ENCODE measurements at places on chromosomes 1 and 21.

DNA sequence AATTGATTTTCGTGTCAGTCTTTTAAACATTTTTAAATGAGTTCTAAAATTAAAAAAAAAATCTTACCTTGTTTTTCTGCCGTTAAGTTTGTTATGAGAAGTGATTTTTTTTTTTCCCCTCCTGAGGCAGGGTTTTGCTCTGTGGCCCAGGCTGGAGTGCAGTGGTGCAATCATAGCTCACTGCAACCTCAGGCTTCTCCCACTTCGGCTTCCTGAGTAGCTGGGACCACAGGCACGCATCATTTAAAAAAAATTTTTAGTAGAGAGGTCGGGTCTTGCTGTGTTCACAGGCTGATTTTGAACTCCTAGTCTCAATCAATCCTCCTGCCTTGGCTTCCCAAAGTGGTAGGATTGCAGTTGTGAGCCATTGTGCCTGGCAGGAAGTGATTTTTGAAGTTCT lies 41.1 kb downstream of the MTR start:
- no peak for DNase-seq

DNA sequence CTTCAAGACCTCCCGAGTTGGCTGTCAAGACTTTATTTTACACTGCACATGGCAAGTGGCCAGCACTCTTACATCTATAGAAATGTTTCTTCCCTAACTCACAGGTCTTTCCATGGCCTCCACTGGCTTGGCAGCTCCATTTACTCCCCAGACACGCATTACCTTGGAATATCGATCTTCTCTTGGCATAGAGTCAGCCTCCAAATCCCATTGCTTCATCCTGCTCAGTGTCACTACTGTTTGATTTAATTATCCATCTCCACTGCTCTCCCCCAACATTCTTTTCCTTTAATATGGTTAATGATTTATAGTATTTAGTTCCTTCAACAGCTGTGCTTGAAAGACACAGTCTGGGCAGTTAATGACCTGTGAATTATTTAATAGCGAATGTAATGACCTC lies 241.2 kb upstream of the MAP1LC3C start:
- DNase-seq, result no peak

- no peak for DNase-seq
These were observed 13.3 kb downstream of the MFAP2 start for GRCh38 chr1:16967095-16967575.

DNA sequence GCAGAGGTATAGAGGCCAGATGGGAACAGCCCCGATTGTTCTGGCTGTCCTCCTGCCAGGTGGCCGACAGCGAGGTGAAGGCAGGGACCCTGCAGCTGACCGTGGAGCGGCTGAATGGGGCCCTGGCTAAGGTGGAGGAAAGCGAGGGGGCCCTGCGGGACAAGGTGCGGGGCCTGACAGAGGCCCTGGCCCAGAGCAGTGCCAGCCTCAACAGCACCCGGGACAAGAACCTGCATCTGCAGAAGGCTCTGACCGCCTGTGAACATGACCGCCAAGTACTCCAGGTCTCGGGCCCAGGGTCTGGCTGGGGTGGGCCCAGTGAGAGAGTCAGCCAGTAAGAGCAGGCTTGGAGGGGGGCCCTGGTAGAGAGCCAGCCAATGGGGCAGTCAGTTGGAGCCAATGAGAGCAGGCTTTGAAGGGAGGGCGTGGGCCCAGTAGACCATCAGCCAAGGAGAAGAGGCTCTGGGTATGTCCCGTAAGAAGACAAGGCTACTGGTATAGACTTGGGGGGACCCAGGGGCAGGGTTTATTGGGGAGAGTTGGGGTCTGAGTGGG lies 11.3 kb downstream of the MFAP2 start:
- DNase-seq, result no peak

DNA sequence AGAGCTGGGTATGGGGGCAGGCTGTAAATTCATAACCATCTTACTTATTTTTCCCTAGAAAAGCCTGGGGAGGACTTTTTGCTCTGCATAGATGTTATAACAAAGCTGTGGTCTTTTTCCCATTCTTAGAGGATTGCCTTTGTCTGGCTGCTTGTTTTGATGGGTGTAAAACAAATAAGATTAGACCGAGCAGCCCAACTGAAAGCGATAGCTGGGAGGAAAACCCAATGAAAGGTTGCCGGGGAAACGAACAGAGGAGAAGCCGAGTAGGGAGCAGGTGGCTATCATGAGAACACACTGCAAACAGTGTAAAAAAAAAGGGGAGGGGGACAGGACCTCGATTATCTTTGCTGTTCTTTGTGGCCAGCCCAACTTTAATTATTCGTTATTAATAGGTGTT lies 1.9 kb downstream of the ELAVL4 start:
- peak; percentile 52 for DNase-seq

GRCh38 chr1:153698923-153699714 lies 20.6 kb downstream of the NPR1 start:
- DNase-seq, result no peak

DNA sequence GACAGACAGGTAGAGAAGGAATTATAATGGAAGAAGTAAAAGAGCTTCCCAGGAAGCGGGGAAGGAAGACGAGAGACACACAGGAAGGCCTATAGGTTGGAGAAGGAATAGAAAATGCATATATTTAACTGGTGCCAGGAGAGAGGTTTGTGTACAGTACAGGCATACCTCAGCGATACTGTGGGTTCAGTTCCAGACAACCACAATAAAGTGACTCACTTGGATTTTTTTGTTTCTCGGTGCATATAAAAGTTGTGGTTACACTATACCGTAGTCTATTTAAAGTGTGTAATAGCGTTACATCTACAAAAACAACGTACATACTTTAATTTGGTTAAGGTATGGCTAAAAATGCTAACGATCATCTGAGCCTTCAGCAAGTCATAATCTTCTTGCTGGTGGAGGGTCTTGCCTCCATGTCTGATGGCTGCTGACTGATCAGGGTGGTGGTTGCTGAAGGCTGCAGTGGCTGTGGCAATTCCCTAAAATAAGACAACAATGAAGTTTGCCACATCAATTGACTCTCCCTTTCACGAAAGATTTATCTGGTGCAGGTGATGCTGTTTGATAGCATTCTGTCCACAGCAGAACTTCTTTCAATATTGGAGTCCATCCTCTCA lies 16.0 kb downstream of the YARS1 start:
- no peak for DNase-seq

GRCh38 chr1:49016030-49016977 lies 239.6 kb upstream of the BEND5 start:
- peak; percentile 1 for DNase-seq

DNA sequence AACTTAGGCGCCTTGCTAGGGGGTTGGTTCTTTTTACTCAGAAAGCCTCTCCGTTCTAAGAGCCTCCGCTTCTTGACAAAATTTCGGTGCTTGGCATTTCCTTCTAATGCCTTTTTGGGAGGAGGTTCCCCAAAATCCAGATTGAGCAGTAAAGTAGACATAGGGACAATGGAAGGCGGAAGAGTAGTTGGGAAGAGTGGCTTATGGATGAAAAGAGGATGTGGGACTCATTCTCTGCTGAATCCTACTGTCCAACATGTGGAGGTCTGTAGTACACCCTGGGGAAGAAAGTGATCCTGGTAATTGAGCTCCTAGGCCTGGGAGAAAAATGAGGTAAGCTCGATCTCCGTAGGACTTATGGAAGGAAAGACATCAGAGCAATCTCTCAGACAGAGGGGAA lies 777 bp upstream of the METTL25B start:
- no peak for DNase-seq

DNA sequence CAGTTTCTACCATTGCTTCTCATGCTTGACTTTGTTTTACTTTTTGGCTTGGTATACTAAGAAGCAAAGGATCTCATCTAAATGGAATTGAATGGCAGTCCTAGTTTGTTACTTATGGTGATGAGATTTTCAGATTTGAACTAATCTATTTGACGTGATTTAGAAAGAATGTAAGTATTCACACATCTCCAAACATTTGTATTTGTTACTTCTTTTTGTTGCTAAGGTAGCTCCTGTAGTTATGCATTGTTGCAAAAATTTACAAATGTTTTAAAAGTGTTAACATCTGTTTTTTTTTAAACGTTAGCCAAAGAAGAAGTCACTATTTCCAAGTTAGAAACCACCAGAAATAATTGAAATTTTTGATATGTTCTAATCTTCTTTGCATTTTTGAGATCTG lies 222.5 kb downstream of the RPS6KC1 start:
- no peak for DNase-seq

DNA sequence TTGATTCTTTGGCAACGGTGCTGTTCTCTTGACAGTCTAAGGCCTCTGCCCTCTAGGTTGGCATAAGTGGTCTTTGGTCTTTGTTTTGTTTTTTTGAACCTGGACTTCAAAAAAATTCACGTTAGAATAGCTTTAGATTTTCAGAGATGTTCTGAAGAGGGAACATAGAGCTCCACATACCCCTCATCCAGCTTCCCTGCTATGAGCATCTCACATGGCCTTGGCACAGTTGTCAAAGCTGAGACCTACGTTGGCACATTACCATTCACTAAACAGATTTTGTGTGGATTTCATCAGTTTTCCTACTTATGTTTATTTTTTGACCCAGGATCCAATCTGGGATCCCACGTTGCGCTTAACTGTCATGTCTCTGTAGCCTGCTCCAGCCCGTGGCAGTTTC lies 60.8 kb downstream of the ARHGEF10L start:
- DNase-seq, result no peak

DNA sequence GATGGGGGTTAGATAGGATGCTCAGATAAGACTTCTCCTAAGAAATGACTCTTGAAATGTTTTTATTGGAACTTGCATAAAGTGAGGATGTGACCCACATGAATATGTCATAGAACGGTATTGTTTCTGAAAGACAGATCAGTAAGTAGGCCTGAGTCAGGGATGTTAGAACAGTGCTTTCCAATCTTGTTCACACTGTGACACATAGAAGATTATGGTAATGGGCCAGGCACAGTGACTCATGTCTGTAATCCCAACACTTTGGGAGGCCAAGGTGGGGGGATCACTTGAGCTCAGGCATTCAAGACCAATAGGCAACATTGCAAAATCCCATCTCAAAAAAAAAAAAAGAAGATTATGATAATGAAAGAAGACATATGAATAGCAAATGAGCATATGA lies 32.9 kb downstream of the FMO4 start:
- no peak for DNase-seq

GRCh38 chr1:167524651-167525050 lies 6.3 kb upstream of the CD247 start:
- no peak for DNase-seq

GRCh38 chr1:201288765-201289164 lies 5.5 kb downstream of the PKP1 start:
- DNase-seq, result no peak

DNA sequence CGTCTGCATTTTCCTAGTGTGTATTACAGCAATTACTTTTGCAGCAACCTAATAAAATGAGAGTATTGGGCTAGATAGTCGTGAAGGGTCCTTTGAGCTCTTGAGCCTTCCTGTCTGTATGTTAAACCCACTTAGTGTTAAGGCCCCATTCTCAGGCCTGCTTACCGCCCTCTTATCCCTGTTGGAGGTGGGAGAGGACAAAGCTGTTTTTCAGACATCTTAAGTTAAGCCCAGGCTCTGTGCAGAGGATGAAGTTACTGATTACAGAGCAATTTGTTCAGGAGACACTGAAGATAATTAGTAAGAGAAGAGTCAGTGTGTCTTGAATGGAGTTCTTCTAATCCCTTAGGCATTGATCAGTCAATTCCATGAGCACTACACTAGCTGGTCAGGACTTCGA lies 114.6 kb downstream of the UCK2 start:
- peak; percentile 25 for DNase-seq

GRCh38 chr1:24930260-24931145 lies at the start of gene RUNX3:
Gene RUNX3 (minus strand): TSS chr1:24930276. CDS start chr1:24929868, 408 bp downstream.
- no peak for DNase-seq

- DNase-seq, result no peak
These were observed 73.9 kb downstream of the SLC66A1 start for GRCh38 chr1:19385869-19386591.

GRCh38 chr1:246687002-246687401 lies 37.2 kb upstream of the SCCPDH start:
- DNase-seq, result no peak

GRCh38 chr21:16363100-16363499 lies 633.3 kb downstream of the USP25 start:
- no peak for DNase-seq

GRCh38 chr1:156492013-156492590 lies 8.5 kb downstream of the MEF2D start:
- DNase-seq, result no peak

GRCh38 chr21:25568246-25568645 lies 39.0 kb downstream of the MRPL39 start:
- no peak for DNase-seq

All from NCI-H524 treated with DMSO at 0.1 percent for 48 hours (cell line).